CD4-positive, alpha-beta T cell treated with Interleukin-10 for 1 hour (primary cell): ENCODE measurements at places on chromosomes 5 and 9.

DNA sequence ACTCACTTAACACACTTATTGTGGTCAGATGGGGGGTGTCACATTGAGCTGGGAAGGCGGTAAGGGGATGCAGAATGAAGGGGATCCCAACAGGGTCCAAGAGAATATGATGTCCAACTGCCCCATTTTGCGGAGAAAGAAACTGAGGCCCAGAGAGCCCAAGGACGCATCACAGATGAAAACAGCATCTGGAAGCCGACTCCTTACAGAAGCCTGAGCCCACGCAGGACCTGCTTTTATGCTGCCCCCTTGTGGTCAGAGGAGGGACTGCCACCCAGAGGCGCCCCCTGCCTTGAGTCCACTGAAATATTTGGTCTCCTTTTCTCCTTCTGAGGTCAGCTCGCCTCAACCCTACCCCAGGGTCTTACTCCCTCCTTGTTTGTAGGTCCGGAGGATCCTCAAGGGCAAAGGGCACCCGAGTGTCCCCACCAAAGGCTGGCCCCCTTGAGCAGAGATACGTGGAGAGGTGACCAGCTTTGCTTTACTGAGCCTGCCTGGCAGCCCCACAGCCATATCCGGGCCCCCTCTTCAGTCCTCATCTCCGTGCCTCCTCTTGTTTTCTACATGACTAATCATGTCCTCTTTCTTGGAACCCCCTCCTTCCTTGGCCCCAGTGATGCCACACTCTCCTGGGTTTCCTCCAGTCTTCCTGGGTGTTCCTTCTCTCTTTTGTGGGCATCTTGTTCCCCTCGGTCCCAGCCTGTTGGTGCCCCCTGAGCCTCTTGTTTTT lies 30.0 kb upstream of the TTLL11 start:
- peak; percentile 69 for DNase-seq

- peak; percentile 80 for DNase-seq
Observed at GRCh38 chr9:113520109-113520642, 56.6 kb downstream of the RGS3 start.

- no peak for DNase-seq
Observed at GRCh38 chr5:141869514-141869913, 8.7 kb downstream of the PCDH1 start.

- no peak for DNase-seq
Observed at GRCh38 chr5:112154940-112155686, 264.0 kb downstream of the EPB41L4A start.

DNA sequence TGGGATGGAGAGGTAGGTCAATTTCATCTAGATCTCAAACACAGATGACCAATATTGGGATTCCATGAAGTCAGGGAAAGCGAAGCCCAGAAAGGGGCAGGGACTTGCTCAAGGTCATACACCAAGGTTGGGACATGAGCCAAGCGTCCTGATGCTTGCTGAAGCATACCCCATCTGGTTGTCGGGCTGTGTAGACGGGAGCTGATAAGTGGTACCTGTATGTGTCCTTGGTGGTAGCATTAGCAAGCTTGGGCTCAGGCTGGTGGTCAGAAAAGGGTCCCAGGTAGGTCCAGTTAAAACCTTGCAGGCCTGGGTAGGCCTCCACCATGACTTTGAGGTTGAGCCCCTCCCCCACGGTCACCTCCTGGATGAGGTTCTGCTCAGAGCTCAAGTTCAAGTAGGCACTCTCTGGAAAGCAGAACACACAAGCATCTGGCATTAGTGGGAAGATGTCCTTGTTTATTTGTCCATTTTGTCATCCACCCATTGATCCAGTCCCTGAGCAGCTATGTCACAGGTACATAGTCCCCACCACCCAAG lies 13.2 kb downstream of the CSF1R start:
- DNase-seq, result no peak

DNA sequence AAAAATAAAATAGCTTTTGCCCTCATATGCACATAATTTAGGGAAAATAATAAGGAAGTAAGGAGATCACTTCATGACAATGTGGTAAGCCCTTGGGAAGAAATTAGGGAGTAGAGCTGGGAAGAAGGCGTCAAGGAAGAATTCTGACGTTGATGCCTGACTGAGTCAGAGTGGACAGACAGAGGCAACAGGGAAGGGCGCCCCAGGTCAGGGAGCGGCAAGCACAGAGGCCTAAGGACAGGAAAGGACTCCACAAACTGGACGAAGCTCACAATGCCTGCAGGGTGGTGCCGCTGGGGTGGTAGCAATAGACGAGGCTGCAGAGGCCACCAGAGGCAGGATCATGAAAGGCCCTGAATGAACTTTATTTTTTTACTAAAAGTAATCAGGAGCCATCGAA lies 7.6 kb downstream of the DRD1 start:
- no peak for DNase-seq

DNA sequence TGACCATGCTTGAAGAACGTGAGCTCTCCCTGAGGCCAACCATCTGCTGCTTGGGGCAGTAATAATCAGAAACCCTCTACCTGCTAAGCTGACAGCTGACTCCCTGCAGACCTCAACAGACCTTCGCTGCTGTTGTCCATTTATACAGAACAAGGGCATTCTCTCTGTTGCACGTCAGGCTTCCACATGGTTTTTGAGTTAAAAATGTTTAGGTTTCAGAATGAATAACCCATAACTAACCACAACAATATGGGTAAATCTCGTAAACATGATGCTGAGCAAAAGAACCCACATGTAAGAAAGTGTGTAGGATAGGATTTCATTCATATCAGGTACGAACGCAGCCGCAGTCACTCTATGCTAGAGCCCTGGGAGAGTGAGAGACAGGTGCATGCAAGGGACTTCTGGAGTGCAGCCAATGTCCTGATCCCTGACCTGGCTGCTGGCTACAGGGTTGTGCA lies 348.5 kb downstream of the MED10 start:
- DNase-seq, result no peak

- DNase-seq, result no peak
Observed at GRCh38 chr5:17172791-17173190, 44.6 kb upstream of the BASP1 start.

DNA sequence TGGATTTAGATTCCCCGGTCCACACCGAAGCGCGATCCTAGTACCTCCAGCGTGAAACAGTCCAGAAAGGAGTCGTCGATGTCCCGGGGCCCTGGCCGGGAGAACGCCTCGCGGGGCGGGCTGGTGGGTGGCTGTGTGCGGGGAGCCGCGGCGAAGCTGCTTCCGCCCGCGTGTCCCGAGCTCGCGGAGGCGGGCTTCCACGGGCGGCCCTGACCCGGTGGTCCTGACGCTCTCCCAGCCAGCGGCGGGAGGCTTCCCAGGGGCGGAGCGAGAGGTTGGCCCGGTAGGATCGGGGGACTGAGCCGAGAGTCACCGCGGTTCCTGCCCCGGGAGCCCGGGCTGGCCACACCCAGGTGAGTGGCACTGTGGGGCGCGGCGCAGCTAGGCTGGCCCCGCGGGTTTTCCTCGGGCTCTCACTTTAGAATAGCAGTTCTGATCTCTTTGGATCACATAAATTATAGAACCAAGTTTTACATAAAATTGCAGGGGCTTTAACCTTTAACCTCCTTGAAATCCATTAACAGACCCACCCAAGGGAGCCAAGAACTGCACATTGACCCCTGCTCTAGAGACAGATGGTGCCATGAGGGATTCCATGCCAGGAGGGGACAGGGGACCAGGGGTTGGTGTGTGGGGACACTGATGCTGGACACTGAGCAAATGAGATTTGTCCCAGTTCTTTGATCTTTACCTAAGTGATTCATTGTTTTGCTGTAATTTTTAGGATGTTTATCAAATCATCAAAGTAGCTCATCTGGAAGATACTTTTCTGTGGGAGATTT lies 29.2 kb upstream of the IL31RA start:
- DNase-seq, result no peak

- no peak for DNase-seq
Observed at GRCh38 chr5:134398609-134399155, 13.0 kb downstream of the CDKN2AIPNL start.

- peak; percentile 35 for DNase-seq
Observed at GRCh38 chr5:155943516-155944407, 383.2 kb upstream of the SGCD start.

GRCh38 chr5:73176250-73176649 lies 3.3 kb downstream of the TMEM174 start:
- no peak for DNase-seq

GRCh38 chr5:231661-232060 lies 13.5 kb downstream of the SDHA start:
- no peak for DNase-seq

DNA sequence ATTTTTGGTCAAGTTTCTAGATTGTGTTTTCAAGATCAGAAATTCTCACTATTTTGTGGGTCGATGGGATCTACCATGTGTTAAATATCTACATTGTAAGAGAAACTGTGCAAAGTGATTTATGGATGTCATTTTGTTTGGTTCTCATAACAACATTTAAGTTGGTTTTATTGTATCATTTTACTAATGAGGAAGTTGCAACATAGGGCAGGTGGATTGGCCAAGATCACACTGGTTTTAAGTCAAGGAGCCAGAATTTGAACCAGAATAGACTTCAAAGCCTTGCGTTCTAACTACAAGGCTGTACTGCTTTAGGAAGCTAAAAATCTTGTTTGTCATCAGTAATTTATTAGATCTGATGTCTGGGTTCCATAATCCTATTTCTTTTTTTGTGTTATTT lies 23.4 kb downstream of the SH3TC2 start:
- no peak for DNase-seq

- no peak for DNase-seq
Observed at GRCh38 chr9:108552459-108553040, 303.2 kb downstream of the ACTL7B start.

GRCh38 chr5:116864157-116864837 lies 289.7 kb upstream of the SEMA6A start:
- no peak for DNase-seq

DNA sequence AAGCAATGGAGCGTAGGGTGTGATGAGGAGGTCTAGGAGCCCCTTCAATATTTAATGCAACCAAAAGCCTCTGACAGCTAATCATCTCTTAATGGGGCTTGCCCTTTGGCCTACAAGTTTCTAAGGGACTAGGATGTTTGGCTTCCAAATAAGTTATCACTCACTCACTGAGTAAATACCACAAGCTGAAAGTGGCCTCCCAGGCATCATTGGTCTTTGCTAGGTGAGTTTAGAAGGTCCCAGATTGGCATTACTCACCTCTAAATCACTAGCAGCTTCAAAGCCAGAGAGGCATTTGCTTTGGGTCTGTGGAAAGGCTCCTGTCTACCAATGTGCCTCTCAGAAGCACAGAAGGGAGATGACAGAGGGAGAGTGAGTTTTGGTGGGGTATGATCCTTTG lies 344.2 kb downstream of the NTRK2 start:
- no peak for DNase-seq

GRCh38 chr9:135618866-135619598 lies 20.3 kb downstream of the GLT6D1 start:
- DNase-seq, result no peak

DNA sequence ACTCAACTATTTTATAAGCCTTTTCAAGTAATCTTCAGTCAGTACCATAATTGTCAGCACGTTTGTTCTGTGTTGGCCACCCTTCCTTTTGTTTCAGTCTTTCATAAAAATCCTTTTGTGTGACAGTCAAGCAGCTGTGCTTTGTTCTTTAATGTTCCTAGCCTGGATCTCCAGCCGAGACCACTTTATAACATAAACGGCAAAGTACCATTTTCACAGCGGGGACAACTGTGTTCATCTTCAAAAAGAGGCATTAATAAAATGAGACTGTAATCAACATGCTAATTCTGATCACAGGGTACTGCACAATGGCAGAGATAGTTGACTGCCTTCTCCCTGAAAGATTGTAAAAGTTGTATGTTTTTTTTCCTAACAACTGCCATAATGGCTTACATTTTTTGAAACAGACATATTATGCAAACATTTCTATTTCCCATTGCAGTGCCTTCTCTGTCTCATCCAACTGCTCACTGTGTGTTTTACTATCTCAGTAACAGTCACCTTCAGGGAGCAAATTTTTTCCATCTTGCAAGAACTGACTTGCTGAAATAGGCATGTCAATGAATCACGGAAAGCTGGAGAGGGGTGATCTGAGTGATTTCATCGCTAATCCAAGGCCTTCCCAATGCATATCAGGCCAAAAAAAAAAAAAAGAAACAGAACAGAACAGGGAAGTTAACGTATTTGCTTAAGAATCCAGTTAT lies 828.5 kb upstream of the DMAC1 start:
- DNase-seq, result no peak

DNA sequence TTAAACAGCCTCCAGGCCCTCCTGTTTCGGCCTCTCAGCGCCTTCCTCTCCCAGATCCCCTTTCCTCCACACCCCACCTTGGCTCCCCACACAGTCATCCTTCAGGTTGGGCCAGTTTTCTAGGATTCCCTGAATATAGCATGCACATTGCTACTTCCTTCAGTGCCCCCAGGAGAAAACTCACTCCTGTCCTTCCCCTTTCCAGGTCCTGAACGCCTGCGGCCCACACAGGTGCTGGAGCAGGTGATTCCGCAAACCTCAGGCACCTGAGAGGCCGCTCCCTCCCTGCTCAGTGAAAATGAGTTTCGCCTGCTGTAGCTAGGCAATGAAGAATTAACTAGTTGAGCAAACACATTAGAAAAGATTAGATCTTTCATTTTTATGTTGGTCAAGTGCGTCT lies 185.0 kb downstream of the MED10 start:
- no peak for DNase-seq

- no peak for DNase-seq
Observed at GRCh38 chr5:153617190-153617589, 126.7 kb downstream of the GRIA1 start.

DNA sequence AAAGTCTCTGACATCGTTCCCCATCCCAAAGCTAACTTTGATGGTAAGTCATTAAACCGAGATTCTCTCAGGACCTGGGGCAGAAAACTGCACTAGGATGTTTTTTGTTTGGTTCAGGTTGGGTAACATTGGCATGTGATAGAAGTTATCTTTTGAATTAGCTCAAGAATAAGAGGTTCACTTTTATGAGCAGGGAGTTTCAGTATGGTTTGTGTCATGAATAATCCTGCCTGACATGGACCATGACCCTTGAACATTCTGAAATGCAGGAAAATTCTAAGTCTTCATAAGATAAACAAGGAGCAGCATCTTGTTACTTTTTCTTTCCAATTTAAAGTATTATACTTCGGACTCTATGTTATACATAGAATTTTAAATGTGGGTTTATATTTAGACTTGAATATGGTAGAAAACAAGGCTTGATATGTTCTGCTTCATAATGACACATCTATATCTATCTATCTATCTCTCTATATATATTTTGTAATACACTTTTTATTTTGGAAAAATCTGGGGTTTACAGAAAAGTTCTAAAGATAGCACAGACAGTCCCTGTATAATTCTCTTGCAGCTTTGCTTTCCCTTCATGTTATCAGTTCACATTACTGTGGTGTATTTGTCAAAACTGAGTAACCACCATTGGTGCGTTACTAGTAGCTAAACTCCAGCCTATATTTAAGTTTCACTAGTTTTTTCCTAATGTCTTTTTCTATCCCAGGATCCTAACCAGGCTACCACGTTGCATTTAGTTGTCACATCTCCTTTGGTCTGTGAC lies 102.7 kb upstream of the TAF11L2 start:
- no peak for DNase-seq

GRCh38 chr5:174937201-174938123 lies 213.1 kb downstream of the MSX2 start:
- DNase-seq, result no peak

DNA sequence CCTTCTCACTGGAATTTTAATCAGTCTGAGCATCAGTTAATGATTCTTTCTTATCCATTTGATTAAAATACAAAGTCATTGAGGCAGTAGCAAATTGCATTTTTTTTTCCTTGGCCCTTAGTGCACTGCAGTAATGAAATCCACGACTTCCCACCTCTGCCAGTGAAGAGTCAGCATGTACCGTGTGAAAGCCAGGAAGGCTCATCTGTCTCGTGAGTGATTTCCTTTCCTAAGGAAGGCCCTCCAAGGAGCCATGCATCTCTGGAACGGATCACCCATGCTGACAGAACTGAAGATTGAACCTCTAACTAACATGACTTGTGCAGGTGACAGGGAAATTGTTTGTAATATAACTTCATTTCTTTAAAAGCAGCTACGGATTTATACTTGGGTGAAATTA lies 51.6 kb downstream of the MED10 start:
- no peak for DNase-seq
